ENCODE measurements at places on chromosomes 2 and 18.

DNA sequence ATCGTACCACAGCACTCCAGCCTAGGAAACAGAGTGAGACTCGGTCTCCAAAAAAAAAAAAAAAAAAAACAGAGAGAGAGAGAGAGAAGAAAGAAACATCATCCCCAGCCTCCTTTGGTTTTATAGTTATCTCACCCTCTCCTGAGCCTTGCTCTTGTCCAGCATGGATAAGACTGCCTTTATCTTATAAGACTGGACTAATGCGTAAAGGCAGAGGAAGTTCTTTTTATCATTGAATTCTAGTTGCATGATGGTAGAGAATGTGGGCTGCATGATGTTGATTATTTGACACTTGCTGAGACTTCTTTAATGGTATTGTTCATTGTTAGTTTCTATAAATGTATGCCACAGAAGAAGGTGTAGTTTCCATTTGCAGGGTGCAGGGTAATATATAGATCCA, 124.4 kb downstream of the ZBTB7C start:
- no peak for DNase-seq

DNA sequence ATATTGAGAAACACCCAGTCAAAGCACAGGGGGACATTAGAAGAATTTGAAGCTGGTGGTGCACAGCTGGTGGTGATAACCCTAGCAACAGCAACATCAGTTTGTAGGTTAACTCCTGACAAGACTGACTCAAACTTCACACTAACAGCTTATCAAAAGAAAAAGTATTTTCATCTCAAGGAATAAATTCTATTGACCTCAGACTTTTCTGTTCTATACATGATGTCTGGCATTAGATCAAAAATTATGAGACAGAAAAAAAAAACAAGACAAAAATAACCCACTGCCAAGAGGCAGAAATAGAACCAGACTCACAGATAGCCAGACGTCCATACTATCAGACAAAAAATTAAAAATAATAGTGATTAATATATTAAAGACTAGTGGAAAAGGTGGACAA, 126.1 kb downstream of the COL6A3 start:
- DNase-seq: no peak

DNA sequence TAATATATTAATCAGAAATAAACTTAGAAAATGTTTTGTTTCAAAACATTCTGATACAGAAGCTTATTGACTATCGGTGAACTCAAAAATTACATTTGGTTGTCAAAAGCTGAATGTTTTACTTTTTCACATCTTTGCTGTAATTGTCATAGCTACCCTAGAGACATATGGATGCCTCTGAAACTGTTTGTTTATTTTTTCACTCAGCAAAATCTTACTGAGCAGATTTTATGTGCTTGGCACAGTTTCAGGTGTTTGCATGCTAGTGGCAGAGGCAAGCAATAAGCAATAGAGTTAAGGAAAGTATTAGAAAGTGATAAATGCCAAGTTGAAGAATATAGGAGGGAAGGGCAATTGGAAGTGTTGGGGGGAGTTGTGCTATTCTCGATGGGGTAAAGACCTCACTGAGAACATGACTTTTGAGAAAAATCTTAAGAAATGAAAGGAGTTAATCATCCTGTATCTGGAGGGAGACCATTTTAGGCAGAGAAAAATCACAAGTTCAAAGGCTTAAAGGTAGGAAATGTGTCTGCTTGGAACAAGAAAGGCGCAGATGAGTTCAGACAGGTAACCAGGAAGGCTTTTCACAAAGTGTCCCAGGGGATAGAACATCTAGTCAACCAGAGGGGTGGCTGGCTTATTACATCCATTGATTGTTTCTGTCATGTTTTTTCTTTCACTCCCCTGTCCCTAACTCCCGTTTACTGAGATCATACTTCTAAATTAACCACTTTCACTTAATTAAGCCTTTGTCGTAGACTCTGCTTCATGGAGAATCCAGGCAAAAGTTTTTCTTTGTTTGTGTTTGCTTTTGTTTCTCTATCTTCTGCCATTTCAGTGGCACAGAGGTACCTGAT, 27.2 kb upstream of the COBLL1 start:
- DNase-seq: no peak

DNA sequence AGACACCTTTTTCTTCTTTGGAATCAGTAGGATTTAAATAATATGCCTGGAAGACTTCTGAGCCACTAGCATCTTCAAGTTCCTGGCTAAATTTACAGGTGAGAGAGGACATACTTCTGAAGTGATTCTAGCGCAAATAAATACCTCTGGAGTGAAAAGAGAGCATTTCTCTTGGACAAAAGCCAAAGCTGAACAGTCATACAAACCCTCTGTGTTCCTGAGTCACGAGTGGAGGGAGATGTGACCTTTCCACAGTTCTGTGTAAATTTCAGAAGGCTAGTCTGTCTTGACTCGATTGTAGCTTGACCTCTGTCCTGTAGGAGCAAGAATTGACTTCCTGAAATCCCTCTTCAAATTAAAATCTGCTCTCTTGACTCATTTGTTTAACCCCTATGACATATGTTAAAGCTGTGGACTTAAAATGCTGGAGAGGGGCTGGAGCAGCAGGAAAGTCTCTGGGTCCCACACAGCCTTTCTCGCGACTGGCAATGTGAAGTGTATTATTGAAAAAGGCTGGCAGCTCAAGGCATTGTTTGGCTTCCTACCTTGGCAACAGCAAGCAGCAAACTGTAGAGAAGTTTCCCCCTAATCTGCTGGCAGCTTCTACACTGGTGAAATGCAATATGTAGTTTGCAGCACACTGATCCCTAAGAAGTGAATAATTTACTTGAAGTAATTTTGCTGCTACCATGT, 79.6 kb upstream of the GCFC2 start:
- no peak for DNase-seq

DNA sequence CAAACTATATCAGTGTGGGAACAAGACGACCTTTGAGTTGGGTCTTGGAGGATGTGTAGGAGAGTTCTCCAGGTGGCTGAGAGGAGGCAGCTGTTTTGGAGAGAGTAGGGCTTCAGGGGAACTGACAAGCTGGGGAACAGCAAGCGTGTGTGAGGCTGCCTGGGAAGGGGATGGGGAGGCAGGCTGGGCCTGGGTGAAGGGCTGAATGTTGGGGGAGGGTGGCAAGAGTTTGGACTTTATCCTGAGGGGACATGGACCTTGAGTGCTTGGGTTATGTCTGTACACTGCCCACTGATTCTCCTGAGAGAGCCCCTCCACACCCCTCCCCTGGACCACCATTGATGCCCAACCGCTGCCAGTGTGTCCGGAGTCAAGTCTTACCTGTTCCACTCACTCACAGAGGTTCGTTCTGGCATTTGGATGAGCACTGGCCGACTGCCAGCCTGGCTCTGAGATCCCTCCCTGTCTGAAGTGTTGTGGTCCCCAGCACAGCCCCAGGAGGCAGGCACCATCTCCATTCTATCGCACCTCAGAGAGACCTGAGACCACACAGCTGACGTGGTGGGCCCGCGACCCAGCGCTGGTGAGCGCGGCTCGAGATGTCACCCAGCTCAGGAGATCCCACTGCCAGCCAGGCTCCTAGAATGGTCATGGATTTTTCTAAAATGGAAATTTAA, 59.5 kb downstream of the DCDC2C start:
- no peak for DNase-seq

GRCh38 chr18:53772293-53772692, 452.2 kb downstream of the MBD2 start:
- DNase-seq: no peak

DNA sequence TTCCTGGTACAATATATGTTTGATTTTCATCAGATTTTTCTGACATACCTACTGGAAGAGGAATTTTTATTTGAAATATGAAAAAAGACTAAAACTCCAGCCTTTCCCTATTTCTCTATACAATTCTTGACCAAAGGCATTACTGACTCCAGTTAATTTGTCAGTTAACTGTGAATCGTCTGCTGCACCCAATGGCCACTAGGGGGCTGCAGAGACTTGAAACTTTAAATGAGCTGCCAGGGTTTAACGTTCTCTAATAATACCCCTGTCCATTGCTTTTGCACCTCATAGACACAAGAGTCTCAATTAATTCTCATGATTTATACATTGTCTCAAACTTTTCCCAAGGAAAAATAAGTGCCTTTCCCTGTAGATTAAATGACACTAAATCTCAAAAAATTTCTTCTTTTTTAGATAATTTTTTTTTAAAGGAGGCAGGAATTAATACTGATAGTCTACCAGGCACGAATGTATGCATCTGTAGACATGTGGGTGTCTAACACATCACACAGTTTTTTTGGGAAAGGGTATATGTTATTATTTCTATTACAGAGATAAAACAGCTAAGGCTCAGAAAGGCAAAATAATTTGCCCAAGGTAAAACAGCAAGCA, 1.8 kb upstream of the ALK start:
- DNase-seq: peak; percentile 2

DNA sequence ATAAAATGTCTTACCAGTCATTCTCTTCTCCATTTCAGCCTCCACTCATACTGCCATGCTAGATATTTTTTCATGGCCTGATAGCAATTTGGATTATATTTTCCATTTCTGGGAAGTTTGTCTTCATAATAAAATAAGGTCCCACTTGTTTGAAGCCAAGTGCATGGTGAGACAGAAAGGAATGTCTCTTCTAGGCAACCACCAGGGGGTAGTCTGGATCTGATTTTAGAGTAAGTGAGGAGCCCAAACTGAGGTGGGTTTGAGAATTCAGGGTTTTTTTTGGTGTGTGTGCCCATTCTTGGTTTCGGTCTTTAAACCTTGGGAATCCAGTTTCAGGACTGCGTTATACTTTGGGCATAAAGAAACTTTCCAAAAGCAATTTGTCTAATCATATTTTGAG, 315.5 kb downstream of the RPRM start:
- no peak for DNase-seq

DNA sequence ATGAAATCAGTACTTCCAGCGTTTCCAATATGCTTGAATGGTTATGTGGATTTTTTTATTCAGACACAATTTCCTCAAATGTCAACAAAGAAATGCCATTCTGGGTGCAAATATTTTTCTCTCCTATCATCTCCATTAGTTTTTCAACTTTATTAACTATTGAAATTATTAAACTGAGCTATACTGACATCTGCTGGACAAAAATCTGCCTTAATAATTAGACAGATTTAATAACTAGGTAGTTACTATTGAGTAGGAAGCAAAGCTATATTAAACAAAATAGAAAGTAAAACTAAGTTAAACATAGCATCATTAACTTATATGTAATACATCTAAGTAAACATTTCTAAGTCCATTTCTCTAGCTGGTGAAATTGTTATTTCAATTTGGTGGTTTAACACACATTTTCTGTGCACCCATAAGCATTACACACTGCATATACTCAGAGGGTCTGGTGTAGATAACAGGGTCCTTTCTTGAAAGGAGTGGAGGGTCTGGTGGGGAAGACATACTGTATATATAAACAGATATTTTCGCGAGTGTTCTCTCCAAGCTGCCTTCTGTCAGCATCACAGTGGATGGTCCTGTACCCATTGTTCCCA, 77.0 kb downstream of the LANCL1 start:
- DNase-seq: no peak

DNA sequence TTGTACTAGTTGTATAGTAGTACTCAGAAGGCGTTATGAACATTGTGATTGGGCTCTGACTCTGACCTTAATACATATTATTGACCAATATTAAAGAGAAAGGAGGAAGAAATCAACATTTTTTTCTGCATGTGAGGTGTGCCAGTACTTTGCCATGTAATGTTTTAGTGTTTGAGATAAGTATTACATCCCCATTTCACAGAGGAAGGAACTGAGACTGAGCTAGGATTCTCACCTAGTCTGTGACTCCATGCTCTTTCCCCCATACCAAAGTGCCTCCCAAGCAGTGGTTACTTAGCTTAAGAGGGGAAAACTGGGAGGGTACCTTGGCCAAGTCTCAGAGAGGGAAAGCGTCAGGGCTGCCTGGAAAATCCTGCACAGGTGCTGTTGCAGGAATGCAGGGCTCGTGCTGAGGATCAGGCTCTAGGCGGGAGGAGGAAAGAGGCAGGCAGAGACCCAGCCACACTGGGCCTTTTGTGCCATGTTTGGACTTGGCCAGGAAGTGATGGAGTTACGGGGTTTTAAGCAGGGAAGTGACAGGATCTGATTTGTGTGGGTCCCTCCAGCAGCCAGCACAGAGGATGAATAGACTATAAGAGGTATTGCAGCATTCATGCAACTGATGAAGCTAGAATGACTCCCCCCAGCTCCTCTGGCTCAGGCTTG, 1.7 kb downstream of the PNKD start:
- no peak for DNase-seq

- DNase-seq: no peak
These were observed 44.4 kb downstream of the CCDC68 start for GRCh38 chr18:54914816-54915215.

DNA sequence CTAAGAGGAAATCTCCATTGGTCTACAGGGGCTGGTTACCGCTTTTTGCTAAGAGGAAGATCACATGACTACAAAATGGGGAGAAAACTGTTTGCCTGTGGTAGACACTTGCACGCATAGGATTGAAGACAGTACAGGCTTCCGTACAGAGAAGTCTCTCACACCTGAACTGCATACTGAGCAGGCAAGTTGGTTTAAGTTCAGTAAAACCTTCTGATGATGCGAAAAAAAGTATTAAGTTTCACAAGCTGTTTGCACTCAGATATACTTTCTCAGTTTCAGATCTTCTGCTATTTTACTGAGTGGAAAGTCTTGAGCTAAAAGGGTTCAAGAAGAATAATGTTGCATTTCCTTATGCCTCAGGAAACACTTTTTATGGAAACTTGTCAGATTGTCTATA, 292.2 kb upstream of the MC4R start:
- no peak for DNase-seq

DNA sequence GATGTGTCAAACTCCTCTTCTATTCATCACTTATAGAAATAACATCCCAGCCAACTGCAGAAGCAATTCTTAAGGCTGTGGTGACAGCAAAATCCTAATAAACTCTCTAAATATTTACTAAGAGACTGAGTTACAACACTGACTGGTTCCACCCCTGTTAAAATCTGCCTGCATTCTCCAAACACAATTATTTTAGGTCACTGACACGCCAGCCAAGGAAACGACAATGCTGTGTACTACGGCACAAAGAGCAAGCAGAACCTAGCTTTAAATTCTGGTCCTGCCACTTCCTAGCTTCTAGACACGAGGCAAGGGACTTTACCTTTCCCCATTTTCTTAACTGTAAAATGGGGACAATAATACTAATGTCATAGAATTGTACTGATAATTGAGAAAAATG, 4.1 kb downstream of the CYRIA start:
- no peak for DNase-seq

- no peak for DNase-seq
These were observed 75.7 kb downstream of the RBMS1 start for GRCh38 chr2:160417745-160418397.

- no peak for DNase-seq
These were observed 140.6 kb downstream of the EML6 start for GRCh38 chr2:54864096-54864495.
